ENCODE measurements at places on chromosomes 12 and 14.

DNA sequence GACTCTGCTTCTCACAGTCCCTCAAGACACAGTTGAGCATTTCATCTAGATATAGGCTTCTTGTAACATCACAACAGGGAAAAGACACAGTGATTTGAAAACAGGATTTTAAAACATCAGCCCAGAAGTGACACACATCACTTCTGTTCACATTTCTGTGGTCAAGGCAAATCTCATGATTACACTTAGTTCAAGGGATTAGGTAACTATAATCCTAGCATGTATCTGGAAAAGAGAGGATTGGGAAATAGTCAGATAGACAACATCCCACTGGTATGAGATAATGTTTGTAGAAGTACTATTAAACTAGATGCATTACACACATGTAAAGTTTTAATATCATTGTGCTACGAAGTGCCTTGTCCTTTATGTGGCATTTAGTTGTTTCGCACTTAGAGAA is 252.6 kb upstream of the PRKD1 start:
- no peak for DNase-seq

DNA sequence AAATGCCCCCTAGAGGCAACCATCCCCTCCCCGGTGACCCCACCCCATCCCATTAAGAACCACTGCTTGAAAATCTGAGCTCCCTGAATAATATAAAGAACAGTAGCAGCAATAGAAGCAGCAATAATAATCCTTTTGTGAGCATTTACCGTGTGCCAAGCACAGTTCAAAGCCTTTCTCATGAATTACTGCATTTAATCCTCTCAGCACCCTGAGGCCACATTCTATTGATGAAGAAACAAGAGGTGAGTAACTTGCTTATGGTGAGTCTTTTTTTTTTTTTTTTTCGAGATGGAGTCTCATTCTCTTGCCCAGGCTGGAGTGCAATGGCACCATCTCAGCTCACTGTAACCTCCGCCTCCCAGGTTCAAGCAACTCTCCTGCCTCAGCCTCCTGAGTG is 65.0 kb downstream of the KCNK10 start:
- DNase-seq: no peak

GRCh38 chr14:73755434-73756014 is 41.3 kb upstream of the PNMA1 start:
- DNase-seq: no peak

GRCh38 chr12:38373784-38374183 is 57.2 kb downstream of the ALG10B start:
- no peak for DNase-seq

DNA sequence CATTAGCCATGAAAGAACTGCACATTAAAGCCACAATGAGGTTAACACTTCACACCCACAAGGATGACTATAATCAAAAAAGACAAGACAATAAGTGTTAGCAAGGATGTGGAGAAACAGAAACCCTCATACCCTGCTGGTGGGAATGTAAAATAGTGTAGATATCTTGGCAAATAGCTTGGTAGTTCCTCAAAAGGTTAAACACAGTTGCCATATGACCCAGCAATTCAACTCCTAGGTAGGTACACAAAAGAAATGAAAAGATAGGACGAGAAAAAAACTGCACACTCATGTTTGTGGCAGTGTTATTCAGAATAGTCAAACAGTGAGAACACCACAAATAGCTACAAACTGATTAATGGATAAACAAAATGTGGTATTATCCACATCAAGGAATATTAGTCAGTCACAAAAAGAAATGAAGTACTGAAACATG is 93.5 kb downstream of the ATXN2 start:
- no peak for DNase-seq

DNA sequence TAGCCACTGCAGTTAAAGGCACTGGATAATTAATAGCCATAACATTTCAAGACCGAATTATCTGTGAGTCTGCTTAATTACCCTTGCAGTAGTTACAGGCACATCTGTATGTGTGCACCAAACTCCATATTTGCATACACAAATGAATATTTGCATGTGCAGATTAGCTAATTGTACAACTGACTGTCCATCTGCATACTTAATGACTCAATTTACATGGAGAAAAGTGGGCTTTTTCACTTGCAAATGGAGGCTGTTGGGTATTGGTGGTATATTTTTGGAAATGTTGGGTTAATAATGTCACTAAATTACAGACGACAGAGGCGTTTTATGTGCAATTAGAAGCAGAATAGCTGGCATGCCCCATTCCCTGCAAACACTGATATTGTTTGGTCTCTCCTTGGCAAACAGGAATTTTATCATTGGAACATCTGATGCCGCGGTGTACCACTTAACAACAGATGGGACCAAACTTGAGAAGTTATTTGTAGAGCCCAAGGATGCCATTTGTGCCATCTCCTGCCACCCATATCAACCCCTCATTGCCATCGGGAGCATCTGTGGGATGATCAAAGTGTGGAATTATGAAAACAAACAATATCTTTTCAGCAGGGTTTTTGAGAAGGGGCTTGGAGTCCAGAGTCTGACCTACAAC is 39.6 kb downstream of the CFAP251 start:
- no peak for DNase-seq

DNA sequence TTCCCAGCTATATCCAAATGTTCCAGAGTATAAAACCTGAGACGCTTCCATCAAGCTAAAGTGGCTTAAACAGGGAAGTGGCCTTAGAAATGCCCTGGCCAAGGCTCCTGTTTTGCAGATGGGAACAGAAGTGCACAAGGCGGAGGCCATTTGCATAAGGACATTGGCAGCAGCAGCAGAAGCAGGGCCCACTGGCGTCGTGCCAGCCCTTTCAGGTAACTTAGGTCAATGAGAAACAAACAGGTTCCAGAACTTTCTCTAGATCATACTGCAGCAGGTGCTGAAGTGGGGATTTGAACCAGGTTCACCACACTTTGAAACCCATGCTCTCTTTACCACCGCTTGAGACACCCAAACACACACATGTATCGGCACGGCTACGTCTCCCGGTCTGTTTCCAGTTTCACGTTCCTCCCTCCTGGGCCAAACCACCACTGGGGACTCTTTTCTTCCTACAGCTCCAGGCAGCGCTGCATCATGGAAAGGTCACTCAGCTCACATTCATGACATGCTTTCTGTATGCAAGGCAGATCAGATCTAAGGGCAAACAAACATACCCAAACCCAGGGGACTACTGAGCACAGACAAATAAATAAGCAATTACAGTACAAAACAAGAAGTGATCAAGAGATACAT is 46.0 kb upstream of the PLEKHG6 start:
- no peak for DNase-seq

GRCh38 chr12:103780093-103780440 is 61.0 kb downstream of the NT5DC3 start:
- DNase-seq: no peak

DNA sequence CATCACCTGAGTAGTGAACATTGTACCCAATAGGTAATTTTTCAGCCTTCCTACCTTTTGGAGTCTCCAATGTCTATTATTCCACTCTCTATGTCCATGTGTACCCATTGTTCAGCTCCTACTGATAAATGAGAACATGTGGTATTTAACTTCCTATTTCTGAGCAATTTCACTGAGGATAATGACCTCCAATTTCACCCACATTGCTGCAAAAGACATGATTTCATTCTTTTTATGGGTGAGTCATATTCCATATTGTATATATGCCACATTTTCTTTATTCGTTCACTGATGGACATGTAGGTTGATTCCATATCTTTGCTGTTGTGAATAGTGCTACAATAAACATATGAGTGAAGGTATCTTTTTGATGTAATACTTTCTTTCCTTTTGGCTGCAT is 16.4 kb upstream of the BTG1 start:
- DNase-seq: no peak

GRCh38 chr12:58896278-58896677 is 24.0 kb downstream of the LRIG3 start:
- DNase-seq: no peak

DNA sequence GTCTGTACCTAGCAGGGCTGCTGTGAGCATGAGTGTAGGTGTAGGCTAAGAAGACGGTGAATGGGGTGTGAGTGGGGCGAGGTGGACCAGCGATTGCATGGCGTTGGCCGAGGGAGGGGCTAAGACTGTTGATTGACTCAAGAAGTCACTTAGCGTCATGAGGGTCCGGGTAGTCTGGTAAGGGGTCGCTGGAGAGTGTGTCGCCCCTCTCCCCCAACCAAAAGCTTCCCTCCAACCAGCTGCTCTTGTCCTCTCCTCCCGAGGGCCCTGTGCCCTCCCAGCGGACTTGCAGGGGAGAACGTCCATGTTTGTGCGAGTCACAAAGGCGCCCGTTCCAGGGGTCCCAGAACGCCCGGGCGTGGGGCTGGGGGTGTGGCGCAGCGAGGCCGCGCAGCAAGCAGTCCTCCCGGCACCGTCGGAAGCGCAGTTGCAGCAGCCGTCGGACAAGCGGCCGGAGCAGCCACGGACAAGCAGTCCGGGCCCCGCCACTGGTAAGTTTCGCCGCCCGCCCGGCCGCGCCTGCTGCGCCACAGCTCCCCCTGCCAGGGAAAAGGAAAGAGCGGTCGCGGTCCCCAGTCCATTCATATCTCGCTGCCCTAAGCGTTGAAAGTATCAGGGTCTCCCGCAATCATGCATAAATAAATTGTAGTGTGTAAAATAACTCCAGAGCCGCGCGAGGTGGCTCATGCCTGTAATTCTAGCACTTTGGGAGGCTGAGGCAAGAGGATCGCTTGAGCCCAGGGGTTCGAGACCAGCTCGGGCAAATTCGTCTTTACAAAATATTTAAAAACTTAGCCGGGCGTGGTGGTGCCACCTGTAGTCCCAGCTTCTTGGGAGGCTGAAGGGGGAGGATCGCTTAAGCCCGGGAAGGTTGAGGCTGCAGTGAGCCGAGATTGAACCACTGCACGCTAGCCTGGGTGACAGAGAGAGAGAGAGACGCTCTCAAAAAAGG is at the start of gene CCDC63:
Gene CCDC63, plus strand, starts transcription at position 373 of the 952 bp plus-strand sequence. CDS start 5,968 bp downstream, outside the sequence.
- DNase-seq: no peak

DNA sequence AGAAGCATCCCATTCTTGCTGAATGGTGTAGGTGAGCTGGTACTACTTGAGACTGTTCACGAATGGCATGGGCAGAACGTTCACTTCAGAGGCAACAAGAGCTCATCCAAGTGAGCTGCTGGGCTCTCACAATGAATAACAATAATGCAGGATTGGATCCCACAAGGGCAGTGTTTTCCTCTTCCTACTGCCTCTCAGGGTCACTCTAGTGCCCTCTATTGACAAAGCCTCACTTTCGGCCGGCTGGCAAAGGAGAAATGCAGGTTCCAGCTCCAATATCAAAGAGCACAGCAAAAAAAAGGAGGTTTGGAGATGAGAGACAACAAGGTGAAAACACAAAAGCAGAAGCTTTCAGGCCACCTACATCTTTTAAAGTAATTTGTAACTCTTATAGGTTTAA is 74.6 kb upstream of the MYF6 start:
- DNase-seq: no peak
